ENCODE measurements at places on chromosomes 6 and 20.

DNA sequence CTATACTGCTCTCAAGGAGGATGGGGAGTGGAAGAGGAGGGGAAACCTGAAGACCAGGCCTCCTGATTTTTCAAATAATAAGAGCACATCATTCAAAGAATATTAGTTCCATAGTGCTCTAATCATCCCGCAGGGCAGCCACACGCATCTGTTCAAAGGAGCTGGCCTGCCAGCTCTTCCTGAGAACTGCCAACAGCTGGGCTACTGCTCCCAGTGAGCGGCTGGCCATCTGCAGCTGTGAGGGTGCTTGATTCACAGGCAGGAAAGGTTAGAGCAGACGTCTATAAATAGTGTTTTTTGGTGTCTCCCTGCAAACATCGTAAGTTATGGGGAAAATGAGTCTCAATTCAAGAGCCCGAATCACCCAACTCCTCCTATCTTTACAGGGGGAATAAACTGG is 17.3 kb downstream of the NSFL1C start:
- DNase-seq, result peak; percentile 6

DNA sequence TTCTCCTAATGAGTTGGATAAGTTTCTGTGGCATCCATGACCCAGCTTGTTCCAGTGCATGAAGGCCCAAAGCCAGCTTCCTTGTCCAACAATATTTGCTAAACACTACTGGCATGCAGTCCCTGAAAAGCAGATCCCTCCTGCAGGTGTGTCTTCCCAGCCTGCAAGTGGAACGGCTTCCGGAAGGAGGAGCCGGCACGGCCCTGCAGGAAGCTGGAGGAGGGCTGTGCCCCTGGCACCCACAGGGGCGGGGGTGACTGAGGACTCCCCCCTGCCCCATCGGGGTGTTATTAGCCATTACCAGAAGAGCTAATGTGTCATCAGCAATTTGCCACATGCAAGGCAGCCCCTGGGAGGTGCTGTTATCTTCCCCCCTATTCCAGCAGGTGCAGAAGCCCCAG is 27.4 kb downstream of the NPEPL1 start:
- no peak for DNase-seq

GRCh38 chr20:44582311-44583025 is at the start of gene PKIG:
Gene PKIG, plus strand, starts transcription at chr20:44582579. Its CDS starts 31,978 bp downstream, at chr20:44614557.
- DNase-seq, result peak; percentile 78

GRCh38 chr6:145244349-145245100 is 490.8 kb downstream of the EPM2A start:
- no peak for DNase-seq

DNA sequence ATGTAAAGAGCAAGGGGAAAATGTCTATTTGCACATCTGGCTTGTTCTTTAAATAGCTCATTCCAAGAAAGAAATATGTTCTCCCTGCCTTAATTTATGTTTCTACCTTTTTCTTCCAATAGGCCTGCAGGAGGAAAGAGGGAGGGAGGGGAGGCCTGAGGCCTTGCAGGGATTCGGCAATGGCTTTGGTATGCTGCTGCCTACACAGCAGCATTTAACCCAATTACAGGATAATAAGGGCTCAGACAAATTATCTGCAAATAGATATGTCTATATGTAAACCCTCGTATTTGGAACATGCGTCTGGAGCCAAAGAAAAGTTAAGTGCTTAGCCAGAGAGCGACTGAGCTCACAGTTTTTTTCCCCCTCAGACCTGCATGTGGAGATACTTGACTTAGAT is 277.2 kb downstream of the CDC5L start:
- DNase-seq, result peak; percentile 50

- DNase-seq, result no peak
Observed at GRCh38 chr20:3162080-3162611, 2.5 kb upstream of the FASTKD5 start.

- no peak for DNase-seq
Observed at GRCh38 chr6:106118835-106119431, 32.8 kb downstream of the PRDM1 start.

DNA sequence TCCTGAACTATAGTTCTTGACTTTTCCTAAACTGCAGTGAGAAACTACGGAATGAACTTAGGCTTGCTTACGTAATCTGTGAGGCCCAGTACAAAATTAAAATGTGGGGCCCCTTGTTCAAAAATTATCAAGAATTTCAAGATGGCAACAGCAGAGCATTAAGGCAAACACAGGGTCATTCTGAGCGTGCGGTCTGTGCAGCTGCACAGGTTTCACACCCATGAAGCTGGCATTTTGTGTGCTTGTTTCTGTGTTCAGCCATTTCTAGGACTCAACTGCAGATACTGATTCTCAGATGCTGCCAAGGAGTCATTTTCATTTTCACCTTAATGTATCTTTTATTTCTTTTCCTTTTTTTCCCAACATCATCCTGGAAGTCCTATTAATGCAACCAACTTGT is 49.6 kb upstream of the HBS1L start:
- DNase-seq, result no peak

DNA sequence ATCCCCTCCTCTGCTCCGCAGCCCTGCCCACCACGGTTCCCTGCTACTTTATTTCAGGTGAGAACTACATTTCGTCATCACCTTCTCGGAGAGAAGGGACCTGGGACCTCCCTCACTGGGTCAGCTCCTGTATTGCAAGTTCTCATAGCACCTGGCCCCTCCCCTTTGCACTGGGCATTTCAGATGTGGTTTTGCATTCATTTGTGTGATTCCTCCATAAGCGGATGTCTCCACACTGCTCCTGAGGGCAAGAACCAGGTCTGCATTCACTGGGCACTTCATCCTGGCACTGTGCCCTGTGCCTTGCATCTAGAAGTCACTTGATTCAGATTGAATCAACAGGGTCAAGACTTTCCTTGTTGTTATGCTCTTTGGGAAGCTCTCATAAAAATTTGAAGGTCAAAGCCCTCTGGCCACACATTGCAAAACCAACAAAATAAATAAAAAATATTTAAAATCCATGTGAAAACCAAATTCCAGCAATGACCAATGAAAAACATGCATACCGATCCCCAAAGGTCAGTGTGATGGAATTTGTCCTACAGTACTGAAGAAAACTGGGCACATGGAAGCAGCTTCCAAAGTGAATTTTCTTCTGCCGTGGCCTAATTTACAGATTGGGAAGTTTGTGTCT is 89.1 kb upstream of the F13A1 start:
- no peak for DNase-seq

DNA sequence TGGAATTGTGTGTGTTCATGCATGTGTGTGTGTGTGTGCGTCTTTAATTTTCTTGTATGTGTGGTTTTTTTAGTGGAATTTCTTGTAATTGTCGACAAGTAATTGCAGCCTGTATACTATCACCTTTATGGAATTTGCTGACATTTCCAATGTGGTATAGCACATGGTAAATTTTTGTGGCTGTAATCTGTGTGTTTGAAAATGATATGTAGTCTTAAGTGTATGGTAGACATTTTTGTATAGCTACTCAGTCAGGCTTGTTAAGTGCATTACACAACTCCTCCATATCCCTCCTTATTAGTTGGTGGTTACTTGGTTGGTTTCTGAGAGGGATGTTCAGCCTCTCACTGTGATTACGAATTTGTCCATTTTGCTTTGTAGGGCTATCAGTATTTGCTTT is 384.5 kb upstream of the HSF2 start:
- no peak for DNase-seq

DNA sequence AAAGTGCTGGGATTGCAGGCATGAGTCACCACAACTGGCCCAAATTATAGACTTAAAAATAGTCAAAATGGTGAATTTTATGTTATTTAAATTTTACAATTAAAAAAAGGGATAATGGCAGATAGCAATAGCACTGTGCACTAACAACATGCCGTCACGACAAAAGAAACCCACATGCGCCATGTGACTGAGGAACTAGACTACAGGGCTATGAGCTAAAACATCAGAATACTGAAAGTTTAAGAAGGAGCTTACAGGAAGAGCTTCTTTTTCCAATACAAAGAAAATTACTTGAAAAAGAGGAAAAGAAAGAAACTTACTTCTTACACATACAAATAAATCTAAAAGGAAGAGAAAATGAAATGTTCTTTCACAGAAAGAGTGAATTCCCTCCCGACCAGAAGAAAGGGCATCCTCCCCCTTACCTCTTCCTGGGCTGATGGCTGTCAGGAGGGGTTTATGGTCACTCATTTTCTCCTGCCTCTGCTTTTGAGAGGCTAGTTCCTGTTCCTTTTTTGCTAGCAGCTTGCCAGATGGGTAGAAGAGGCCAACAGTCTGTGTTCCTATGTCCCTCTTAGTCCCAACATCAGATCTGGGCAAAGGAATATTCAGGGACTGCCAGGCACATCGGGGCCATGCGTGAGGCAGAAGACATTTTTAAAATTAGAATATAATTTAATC is 54.5 kb downstream of the DZANK1 start:
- DNase-seq, result peak; percentile 5

- DNase-seq, result no peak
Observed at GRCh38 chr6:150637266-150637665, 37.6 kb downstream of the PLEKHG1 start.

DNA sequence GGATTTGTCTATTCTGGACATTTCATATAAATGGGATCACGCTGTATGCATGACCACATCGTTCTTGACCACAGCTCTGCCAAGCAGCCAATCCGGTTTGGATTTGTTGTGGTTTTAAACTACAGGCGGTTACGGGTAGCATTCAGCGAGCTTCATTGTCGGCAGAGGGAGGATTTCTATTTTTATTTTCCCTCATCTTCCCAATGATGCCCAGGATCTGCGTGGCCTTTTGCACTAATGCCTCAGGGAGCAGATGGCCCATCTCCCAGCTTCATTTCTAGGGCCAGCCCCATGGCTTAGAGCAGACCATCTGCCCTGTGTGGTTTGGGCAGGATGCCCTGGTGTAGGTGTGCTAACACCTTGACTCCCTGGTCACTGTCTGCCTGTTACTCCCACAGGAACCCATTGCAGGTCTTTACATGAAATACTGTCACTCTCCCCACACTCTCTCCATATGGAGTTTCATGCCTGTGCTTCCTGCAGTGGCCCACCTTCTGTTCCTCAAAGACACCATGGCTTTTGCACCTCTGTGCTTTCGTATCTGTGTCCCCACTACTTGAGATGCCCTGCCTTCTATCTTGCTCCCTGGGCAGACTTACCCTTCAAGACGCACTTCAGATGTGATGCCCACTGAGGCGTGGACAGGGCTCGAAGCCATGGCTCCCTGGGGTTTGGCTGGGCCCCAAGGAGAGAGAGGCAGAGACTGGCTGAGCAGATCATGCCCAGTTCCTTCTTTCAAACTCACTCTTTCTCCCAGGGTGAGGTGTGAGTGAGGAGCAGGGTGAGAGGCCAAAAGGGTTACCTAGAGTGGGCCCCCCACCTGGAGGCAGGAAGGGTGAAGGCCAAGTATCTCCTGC is 26.0 kb downstream of the SDCBP2 start:
- DNase-seq, result no peak

DNA sequence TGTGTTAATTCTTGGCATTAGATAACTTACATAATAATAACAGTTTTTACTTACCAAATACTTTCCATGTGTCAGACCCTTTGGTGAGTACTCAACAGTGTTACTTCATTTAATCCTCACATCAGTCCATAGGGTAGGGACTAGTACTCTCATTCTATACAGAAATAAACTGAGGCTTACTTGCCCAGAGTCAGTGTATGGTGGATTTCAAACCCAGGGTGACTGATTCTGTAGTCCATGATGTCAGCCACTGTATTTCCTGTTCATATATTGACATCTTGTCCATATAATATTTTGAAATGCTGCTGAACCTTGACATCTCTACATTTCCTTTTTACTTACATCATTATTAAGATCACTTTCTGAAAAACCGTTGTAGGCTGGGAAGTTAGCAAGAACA is 2.5 kb upstream of the PNLDC1 start:
- no peak for DNase-seq

GRCh38 chr6:102686461-102686860 is 1293.0 kb downstream of the GRIK2 start:
- no peak for DNase-seq

DNA sequence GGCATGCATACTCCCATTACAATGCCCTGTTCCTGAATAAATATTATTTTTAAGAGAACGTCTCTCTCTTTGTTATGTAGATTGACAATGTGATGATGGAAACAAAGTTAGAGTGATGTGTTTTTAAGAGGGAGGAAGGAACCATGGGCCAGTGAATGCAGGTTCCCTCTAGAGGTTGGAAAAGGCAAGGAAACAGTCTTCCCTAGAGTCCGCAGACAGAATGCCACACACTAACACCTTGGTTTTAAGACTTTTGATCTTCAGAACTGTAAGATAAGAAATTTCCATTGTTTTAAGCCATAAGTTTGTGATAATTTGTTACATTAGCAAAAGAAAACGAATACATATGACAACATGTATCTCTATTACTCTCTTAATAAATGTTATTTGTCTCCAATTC is 4.7 kb upstream of the CENPW start:
- DNase-seq, result no peak

- no peak for DNase-seq
Observed at GRCh38 chr20:60459212-60459611, 501.0 kb downstream of the CDH26 start.

- DNase-seq, result peak; percentile 32
Observed at GRCh38 chr6:166757232-166758135, 130.4 kb upstream of the RPS6KA2 start.

- DNase-seq, result no peak
Observed at GRCh38 chr6:33189164-33189563, 3.1 kb downstream of the COL11A2 start.

GRCh38 chr6:145309842-145310535 is 425.3 kb downstream of the EPM2A start:
- DNase-seq, result no peak

- DNase-seq, result no peak
Observed at GRCh38 chr6:126069449-126069848, 83.1 kb downstream of the TRMT11 start.

DNA sequence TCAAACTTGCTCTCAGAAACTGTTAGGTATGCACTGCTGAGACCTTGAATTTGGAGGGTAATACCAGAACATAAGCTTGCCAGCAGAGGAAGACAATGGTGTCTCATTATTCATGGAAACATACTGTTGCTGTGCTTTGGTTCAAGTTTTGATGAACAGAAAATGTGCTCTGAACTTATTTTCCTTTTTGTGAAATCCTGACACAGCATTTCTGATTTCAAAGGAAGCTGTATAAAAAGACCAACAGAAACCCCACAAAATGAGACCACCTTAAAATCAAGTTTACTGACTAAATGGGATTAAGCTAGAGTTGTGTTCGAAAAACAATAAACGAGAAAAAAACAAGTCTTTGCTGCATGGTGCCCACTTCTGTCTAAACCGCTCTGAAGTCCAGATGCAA is 70.3 kb downstream of the PRDM1 start:
- DNase-seq, result no peak
